ENCODE measurements at places on chromosomes 3 and 15.

GRCh38 chr15:41772720-41773331 is 1.5 kb upstream of the MAPKBP1 start:
- peak; percentile 74 for DNase-seq

DNA sequence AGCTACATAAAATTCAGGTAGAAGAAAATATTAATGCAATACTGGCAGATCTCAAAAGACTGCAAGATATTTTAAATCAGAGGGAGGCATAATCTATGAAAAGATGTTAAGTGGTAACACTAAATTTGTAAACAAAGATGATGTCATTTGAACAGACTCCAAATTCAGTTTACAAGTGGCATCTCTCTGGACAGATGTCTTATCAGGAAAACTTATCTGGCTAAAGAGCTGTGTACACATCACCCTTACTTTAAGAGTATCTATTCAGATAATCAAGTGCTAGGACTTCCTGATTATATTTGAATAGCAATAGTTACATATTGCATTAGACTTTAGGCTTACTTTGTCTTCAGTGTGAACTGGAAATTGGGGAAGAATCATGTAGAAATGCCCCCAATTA is 231.5 kb downstream of the WDR72 start:
- no peak for DNase-seq

- no peak for DNase-seq
Measured at GRCh38 chr3:21697707-21698106, 53.3 kb downstream of the ZNF385D start.

GRCh38 chr3:36457667-36458066 is 77.4 kb downstream of the STAC start:
- DNase-seq: no peak

- DNase-seq: no peak
Measured at GRCh38 chr3:14948609-14949038, 1.2 kb downstream of the NR2C2 start.

- no peak for DNase-seq
Measured at GRCh38 chr3:122961146-122961545, 66.4 kb downstream of the SEMA5B start.

- DNase-seq: no peak
Measured at GRCh38 chr3:106161246-106161645, 292.4 kb upstream of the CBLB start.

DNA sequence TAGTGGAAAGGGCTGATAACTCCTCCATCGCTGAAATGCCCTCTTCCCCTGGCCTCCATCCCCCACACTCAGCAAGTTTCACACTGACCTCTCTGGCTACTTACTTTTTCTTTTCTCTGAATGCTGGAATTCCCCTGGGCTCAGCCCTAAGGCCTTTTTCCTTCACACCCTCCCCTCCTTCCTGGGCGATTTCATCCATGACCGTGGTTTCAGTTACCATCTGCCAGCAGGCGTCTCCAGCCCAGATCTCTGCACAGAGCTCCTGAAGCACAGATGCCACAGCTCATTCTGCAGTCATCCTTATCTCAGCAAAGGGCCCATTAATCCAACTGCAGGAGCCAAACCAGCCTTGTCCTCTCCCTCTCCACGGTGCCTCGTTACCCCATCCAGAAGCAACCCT is 114.0 kb downstream of the RFTN1 start:
- DNase-seq: peak; percentile 89
